ENCODE measurements at places on chromosomes 3 and 15.
A peak's percentile ranks its signal among the peaks of the same experiment; 100 is the strongest.

- no peak for DNase-seq
Observed at GRCh38 chr15:70580958-70581357, 182.4 kb downstream of the UACA start.

- DNase-seq: no peak
Observed at GRCh38 chr3:149489060-149489690, 14.7 kb downstream of the TM4SF4 start.

GRCh38 chr3:53753518-53754183 lies 92.6 kb downstream of the CHDH start:
- DNase-seq: peak; percentile 32

DNA sequence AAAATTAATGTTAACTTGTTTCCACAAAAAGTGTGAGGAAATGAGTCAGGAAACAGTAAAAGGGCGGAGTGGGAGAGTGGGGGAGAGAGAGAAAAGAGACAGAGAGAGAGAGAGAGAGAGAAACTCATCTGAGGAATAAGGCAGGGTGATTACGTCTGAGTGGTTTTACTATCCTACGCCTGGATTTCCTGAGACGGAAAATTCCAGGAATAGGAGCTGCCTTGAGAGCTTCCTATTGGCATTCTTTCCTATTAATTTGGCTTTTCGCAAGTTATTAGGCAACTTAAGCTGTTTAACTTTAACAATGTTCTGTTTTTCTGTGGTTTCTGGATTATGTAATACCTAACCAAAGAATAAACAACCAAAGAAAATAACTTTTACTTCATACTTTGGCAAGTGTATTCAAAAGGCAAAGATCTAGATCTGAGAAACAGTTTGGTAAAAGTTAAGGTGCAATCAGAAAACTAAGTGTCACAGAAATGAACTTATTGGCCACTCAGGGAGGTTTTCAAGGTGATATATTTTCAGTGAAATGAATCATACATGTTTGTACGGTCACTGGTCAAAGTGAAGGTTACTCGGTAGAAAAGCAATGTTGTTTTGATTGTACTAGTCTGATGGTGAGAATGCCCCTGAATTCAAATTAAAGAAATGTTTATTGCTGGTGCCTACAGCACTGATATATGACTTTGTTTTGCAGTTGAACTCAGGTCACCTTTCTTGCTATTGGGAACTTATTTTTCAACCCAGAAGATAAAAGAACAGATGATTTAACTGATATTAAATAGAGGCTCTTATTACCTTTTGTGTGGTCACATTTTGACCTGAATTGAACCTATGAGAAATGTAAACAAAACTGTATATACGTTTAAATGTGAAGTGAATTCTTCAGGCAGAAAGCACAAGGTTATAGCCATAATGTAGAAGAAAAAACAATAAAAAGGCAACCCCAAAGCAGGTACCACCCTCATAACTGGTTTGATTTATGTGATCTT lies 39.9 kb upstream of the TNFSF10 start:
- peak; percentile 19 for DNase-seq

DNA sequence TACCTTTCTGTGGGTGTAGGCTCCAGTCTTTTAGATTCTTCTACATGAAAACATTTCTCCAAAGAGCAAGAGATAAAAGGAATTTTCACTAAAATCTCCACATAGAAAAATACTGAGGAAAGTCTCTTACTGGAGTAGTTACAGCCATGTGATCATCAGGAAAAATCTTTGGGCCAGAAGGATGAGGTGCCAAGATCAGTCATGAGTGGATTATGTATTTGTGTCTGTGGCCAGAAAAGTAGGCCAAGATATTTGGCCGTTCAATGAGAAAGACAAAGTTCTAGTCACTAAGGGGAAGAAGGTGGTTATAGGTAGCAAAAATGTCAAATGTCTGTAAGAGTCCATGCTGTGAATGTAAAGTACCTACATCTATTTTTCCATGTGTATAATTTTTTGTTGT lies 339.3 kb downstream of the NSUN3 start:
- no peak for DNase-seq

GRCh38 chr3:64414043-64414442 lies 188.8 kb upstream of the PRICKLE2 start:
- no peak for DNase-seq

GRCh38 chr3:160564949-160565441 lies 376 bp downstream of the KPNA4 start:
- DNase-seq: peak; percentile 62

DNA sequence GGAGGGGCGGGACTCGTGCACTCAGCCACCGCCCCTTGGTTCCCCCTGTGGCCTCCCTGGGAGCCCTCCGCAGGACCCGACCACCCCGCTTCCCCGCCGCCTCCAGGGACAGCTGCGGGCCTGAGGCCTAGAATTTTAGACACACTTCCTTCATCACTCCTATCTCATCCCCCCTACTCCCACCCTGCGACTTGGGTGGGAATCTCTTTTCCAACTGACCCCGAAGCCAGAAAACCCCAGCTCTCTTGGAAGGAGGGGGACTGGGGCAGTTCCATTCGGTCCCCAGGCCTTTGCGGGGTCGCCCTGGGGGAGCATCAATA lies 289 bp upstream of the TFDP2 start:
- DNase-seq: no peak

GRCh38 chr3:195770081-195770840 lies 41.5 kb downstream of the MUC4 start:
- DNase-seq: no peak

GRCh38 chr3:72234391-72234790 lies 449.4 kb upstream of the PROK2 start:
- DNase-seq: no peak

DNA sequence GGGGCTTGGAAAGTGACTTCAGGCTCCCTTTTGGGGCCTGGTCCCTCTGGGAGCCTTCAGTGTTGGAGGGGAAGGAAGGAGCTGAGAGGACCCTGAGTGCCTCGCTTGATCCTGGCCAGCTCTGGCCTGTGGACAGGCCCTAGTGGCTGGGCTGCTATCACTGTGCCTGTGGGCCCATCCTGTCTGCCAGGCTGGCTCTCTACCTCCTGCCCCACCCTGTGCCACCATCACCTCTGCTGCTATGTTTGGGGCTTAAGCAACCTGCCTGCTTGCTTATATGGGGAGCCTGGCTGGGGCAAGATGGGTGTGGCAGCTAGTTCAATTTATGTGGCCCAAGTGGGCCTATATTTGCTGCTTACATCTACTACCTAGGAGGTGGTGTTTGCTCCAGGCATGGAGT lies 7.1 kb downstream of the TEX264 start:
- no peak for DNase-seq

DNA sequence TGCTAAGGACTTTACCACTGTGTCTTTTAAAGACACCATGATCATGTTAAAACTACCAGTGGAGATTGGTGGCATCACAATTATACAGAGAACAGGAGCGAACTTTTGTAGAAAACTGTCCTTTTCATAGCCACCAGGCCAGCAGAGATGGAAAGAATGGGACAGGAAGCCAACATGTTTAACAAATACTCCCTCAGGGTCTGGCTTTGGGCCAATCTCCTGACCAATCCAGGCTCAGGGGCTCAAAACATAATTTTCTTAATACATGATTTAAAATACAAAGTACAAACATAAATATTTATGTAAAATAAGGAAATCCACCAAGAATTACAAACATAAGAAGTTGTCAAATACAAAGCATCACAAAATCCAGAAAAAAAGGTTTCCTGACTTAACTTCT lies 266.0 kb downstream of the VPS13C start:
- no peak for DNase-seq

- DNase-seq: no peak
Observed at GRCh38 chr15:93188236-93188635, 99.2 kb upstream of the RGMA start.

DNA sequence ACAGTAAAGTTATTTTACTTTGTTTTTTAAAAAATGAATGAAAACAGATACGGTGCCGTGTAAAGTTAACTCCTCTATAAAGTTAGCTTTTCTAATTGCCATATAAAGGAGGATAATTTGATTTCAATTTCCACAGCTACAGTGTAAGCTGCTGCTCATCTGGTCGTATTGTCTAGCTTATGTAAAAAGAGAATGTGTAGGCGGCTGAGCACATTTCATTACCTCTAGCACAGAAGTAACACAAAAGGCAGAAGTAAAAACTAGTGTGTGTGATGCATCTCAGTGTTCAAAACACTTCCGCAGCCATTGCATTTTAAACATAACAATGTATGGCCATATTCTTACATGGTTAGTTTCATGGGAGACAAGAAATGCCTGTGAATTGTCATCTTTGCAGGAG lies 105.0 kb upstream of the P2RY1 start:
- DNase-seq: no peak

DNA sequence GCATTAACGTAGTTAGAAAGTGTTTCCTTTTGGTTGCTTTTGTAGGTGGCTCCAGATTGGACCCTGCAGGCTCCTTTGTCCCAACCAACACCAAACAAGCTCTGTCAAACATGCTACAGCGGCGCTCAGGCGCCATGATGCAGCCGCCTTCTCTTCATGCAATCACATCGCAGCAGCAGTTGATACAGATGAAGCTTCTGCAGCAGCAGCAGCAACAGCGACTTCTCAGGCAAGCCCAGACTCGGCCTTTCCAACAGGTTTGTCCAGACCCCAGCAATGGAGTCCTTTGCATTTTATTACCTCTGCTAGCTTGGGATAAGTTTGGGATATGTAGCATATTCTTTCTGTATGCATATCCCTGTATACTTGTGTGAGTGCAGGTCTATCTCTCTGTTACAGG lies 10.1 kb upstream of the P2RY12 start:
- no peak for DNase-seq

DNA sequence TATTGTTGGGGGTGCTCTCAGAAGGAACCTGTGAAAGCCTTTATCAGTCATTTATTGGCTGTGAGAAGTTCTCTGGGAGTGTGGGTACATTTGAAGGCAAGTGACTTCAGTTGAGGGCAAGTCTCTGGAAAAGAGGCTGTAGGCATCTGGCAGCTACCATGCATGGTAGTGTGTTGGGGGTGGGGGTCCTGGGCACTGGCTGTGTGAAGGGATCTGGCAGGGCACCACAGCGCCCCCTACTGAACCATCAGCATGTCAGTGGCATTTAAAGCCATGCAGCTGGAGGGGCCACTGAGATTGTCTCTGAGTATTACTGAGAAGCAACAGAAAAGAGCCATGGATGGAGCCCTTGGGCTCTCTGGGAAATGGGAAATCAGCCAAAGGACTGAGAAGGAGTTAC lies 30.6 kb downstream of the CRTAP start:
- no peak for DNase-seq

- DNase-seq: no peak
Observed at GRCh38 chr3:127064391-127065137, 81.6 kb downstream of the PLXNA1 start.

GRCh38 chr3:57292159-57292896 lies at the start of gene ASB14:
Gene ASB14, minus strand, starts transcription at chr3:57292685. Its CDS starts 652 bp downstream, at chr3:57292033.
- DNase-seq: no peak

GRCh38 chr3:113623324-113623723 lies 73.1 kb downstream of the USF3 start:
- DNase-seq: no peak

DNA sequence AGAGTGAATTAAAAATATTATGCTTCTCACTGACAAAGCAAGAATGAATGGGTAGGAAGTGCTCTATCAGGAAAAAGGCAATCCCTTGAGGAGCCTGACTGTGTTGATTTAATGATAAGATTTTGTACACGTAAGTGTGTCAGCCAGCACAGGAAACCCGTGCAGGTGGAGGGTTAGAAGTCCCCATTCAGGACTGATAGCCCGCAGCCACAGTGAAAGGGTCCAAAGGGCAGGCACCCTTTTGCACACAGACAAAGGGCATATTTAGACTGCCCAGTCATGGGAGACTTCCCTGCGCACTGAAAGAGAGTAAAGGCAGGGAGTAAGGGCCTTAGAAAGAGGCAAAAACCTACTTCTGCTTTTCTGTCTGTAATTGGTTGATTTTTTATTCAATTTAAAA lies 26.4 kb upstream of the SKIL start:
- no peak for DNase-seq

DNA sequence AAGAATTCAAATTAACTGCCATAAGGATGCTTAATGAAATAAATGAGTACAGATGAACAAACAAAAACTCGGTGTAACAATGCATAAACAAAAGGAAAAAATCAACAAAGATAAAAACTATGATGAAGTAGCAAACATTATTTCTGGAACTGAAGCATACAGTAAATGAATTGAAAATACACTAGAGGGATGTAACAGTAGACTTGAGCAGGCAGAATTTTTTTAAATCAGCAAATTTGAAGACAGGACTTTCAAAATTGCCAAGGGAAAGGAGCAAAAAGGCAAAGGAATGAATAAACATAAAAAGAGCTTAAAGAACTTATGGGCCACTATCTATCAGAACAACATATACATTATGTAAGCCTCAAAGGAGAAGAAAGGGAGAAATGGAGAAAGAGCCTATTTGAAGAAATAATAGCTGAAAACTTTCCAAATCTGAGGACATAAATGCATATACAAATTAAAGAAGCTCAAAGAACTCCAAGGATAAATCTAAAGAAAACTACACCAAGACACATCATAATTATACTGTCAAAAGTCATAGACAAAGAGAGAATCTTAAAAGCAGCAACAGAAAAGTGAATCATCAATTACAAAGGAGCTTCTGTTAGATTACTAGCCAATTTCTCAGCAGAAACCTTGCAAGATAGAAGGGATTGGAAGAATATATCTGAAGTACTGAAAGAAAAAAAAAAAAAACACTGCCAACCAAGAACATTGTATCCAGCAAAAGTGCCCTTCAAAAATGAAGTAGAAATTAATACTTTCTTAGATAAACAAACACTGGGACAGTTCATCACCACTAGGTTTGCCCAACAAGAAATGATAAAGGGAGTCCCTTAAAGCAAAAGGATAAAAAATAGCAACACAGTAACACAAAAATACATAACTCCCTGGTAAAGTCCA lies 15.5 kb downstream of the TOP2B start:
- DNase-seq: no peak

GRCh38 chr3:76107935-76108570 lies 322.7 kb upstream of the ZNF717 start:
- no peak for DNase-seq

DNA sequence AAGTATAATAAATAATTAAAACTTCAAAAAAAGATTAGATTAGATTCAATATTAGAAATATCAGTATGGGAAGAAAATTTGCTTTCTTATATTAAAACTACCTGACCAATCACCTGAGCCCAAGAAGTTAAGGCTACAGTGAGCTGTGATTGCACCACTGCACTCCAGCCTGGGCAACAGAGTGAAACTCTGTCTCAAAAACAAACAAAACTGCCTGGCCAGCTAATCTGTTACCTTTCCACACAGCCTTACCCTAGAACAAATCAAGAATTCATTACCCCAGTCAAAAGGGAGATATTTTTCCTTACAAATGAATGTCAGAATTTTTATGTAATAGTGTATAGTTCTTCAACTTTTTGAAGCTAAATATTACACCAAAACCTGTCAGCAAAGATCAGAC lies 117.0 kb upstream of the MANF start:
- DNase-seq: no peak

- DNase-seq: no peak
Observed at GRCh38 chr15:48984811-48985352, 21.2 kb upstream of the SHC4 start.

- DNase-seq: no peak
Observed at GRCh38 chr15:99963976-99964375, 230.7 kb upstream of the LYSMD4 start.

GRCh38 chr3:49727154-49727923 lies 3.6 kb upstream of the GMPPB start:
- no peak for DNase-seq

All from activated T-helper 1 cell treated with anti-CD3 and anti-CD28 coated beads, Interleukin-12 subunit alpha, Interleukin-12 subunit beta, Interleukin-2, Interleukin-4 antibody, amounts not matched to agents 30 ng/mL and 10 ng/mL and 1 ng/mL, durations not matched to agents 14 hours and 24 hours and 36 hours (primary cell).